Heart left ventricle (tissue), 16 donors: ENCODE measurements at places on chromosomes 4 and X. TPM values are rescaled to one million over a fixed set of nuclear protein-coding genes. Genes with fewer than 3 reads are reported as not detected.
A peak's percentile ranks its signal among the peaks of the same experiment; 100 is the strongest.

DNA sequence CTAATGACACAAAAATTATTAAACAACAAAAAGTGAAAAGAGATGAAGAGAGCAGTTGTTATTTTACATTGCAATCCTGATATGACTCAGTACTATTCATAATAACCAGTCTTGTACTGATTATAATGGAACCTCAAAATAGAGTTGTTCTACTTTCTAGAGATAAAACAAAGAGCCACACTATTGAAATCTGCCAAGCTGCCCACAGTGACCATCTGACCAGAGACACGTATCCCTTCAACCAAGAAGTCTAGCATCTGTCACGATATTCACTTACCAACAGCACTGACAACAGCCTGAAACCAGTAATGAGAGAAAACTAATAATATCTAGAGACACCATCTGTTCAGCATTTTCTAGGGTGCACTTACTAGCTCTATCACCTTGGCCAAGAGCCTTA lies 466.7 kb downstream of the NKX6-1 start:
- DNase-seq, result no peak

- DNase-seq, result no peak
Observed at GRCh38 chr4:168699224-168699878, 202.5 kb downstream of the PALLD start.

DNA sequence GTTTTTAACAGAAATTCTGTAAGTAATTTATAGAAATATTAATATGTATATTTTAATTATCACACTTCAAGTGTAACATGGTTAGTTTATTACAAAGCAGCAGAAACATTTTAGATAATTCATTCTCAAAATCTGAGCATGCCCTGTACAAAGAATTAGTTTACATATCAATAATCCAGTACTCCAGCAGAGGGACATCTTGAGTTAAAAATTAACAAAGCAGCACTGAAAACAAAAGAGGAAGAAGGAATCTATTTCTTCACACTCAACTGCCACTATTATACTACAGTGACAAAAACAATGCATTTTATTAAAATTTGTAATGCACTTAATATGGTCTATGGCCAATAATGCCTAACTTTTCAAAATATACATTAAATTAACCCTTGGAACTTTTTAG lies 179.1 kb upstream of the KLHL4 start:
- DNase-seq, result no peak

- no peak for DNase-seq
Observed at GRCh38 chr4:11415409-11416070, 13.2 kb downstream of the HS3ST1 start.

- DNase-seq, result no peak
Observed at GRCh38 chr4:184536065-184536880, 61.9 kb upstream of the IRF2 start.

GRCh38 chr4:26319949-26320537 lies 771 bp upstream of the RBPJ start:
- DNase-seq, result no peak

- no peak for DNase-seq
Observed at GRCh38 chr4:176409627-176410026, 89.9 kb downstream of the SPCS3 start.

DNA sequence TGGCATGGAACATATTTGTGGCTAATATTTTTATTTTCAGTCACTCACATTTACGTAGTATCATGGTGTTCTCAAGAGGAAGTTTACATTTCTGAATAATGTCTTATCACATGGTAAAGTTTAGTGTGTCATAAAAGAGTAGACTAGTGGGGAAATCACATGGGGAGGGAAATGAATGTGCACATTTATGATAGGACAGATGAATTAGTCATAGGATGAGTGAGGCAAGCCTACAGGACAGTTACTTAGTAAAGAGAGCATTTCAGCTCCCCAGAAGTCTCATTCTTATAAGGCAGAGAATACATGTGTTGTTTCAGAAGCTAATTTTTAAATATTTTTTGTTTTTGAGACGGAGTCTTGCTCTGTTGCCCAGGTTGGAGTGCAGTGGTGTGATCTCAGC lies 6.2 kb downstream of the GK start:
- DNase-seq, result no peak

GRCh38 chrX:45959567-45959966 lies 585.7 kb downstream of the ZNF674 start:
- DNase-seq, result no peak

DNA sequence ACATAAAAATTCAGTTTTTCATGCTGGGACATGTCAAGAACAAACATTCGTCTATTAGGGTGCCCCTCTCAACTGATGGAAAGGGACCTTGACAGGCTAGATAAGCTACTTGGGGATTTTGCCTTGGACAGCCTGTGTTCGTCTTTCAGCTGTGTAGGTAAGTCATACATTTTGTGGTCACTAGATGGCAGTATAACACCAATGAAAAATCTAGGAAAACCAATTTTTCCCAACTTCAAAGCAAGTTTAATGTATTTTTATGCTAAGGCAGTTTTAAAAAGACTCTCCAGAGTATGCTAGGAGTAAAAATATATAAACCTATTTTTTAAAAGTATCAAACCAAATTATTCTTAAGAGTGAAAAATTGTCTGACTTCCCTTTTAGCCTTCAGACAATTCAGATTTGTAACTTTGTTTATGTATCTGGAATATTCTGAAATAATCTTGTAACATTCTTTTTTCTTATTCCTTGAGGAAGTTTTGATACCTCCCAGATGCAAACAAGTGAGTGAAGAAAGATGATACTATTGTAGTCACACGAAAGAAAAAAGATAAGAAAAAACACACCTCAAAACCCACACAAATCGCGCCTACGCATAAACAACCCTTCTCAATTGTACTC lies 158.3 kb downstream of the CPE start:
- no peak for DNase-seq

- DNase-seq, result no peak
Observed at GRCh38 chr4:47498899-47499298, 13.8 kb downstream of the ATP10D start.

DNA sequence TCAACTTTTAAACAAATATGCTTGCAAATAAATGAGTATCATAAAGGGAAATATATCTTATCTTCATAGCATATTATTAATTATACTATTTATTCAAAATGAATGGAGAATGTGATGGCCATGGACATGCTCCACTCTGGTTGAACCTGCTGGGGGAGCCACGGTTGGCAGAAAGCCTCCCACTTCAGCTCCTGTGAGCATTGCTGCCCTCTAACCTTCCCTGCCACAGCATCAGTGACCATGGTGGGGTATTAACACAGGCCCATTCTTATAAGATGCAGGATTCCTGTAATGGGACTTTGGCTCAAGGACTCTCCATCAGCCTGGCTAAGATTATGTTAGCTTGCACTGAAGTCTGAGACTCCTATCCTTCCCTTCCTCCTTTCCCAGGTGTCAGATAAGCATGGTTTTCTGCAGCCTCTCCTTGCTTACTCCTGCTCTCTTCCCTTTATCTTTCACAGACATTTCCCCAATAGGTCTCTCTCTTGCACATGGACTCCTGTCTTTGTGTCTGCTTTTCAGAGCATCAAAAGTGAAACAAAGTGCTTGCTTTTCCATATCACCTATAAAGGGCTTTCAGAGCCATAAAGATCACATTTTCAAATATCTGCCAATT lies 4.9 kb upstream of the ABRAXAS1 start:
- no peak for DNase-seq

DNA sequence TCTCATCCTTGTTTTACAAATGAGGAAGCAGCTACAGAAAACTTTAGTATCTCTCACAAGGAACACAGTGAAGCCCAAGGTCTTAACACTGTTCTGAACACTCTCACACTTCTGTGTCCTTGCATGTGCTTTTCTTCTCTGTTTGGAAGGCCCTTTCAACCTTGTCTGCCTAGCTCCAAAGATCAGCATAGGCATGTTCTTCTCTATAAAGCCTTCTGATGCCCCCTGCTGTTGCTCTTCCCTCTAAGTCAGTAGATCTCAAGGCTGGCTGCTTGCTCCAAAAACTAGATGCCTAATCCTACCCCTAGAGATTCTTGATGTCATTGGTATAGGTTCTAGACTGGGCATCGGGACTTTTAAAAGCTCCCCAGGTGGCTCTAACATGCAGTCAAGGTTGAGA lies 5.9 kb downstream of the APOO start:
- DNase-seq, result peak; percentile 44

GRCh38 chr4:138740816-138741745 lies 274.5 kb upstream of the NOCT start:
- no peak for DNase-seq

DNA sequence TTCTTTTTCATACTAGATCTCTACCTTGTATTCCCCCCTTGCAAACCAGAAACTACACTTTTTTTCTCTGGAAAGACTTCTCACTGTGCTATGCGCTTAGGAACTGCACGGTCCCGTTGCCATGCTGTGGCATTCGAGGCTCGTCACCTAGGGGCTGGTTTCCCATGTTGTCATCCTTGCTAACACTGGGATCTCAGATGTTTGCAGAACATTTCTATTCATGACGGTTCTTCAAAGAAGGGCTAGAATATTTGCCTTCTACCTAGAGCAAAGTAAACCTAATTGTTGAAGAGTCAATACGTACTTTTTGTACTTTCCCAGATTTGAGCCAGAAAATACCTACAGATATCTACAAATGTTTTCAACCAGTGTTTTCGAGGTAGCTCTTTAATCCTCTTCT lies 41.0 kb downstream of the RS1 start:
- DNase-seq, result no peak

DNA sequence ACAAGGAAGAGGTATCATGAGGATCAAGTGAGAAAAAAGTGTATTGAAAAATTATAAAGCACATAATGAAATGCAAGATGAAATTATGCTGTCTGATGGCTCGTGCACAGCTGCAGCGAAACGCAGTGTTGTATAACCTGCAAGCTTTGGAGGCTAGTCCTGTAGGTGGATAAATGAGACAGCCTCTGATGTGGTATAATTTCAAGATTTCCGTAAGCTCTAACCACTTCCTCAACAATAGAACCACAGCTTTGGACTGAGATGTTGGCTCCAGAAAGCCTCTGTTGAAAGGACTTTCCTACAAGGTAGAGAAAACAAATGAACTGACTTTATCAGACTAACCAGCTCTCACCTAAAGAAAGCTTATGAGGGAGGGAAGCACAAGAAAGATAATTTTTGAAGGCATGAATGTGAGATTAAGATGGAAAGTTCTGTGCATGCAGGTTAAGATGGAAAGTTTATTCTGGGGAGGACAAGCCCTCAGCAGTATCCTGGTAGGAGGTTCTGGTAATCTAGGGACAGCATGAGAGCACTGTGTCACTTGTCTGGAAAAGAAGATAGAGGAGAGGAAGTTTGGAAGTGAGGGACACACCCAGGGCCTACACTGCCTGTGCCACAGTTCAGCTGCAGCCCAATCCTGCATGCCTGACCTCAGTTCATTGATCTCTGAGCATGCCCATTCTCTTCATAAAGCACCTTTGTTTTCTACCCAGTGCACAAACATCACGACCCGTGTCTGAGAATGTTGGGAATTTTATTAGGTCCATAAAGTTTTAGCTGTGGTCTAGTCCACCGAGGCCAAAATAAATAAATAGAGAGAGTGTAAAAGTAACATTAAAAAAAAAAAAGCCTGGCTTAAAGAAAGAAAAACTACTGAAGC lies 161.5 kb upstream of the SFRP2 start:
- no peak for DNase-seq

DNA sequence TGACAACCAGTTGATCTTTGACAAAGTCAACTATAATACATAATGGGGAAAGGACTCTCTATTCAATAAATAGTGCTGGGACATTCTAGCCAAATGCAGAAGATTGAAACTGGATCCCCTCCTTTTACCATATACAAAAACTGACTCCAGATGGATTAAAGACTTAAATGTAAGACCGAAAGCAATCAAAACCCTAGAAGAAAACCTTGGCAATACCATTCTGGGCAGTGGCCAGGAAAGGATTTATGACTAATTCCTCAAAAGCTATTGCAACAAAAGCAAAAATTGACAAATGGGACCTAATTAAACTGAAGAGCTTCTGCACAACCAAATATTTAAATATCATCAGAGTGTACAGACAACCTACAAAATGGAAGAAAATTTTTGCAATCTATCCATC lies 185.1 kb downstream of the NPNT start:
- no peak for DNase-seq

DNA sequence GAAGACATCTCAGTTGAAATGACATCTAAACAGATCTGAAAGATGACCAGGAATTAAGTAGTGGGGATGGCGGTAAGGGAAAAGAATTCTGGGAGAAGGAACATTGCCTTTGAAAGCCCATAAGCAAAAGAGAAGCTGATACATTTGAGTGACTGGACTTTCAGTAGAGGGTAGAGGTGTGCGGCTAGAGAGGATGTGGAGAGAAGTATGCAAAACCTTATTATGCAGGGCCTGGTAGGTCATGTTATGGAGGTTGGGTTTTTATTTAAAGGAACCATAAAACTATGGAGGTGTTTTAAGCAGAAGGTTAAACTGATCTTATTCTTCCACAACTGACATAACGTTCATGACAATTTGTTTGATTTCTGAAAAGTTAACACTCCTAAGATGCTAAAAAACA lies 36.3 kb downstream of the RPS6KA3 start:
- DNase-seq, result no peak

DNA sequence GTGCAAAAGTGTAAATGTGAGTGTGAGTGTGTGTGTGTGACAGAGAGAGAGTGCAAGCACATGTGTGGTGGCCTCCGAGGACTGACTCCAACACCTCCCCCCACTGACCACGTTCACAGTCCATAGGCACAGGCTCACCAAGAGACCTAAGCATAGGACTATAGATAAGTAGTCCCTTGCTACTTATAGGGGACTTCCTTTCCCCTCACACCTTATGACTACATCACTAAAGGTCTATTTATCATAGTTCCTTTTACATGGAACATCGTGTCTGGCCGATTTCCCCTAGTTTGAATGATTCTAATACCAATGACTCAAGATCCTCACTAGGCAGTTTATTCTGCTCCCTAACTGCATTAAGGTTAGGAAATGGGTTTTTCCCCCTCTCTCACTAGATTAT lies 17.8 kb downstream of the FRMPD3 start:
- DNase-seq, result no peak

- DNase-seq, result peak; percentile 21
Observed at GRCh38 chr4:112144546-112145325, 518 bp upstream of the FAM241A start.

DNA sequence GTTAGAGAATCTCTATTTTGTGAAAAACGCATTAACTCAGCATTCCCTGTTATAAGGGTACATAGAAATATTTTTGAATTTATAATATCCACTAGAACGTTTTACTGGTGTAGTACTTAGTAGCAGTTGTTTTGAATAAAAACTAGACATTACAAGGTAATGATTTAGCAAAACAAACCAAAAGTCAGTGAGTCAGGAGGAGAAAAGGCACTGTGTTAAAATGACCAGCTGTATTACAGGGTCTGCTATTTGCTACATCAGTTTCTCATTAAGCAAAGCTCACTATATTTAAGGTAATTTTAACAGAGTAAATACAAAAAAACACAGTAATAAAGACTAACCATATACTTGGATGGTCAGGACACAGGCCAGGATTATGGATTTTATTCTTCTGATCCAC lies 152.8 kb downstream of the RASL11B start:
- DNase-seq, result no peak

Gene SERTM2
- polyA plus RNA-seq, result not detected

Gene MAGEB6
- not detected for polyA plus RNA-seq

Gene TMPRSS11D
- not detected for polyA plus RNA-seq

Gene ARSD
- polyA plus RNA-seq, result 8.6 TPM

Gene TFDP3
- not detected for polyA plus RNA-seq

Gene CYBB
- 1.4 TPM for polyA plus RNA-seq

Gene KLB
- polyA plus RNA-seq, result 0.08 TPM

Gene CTPS2
- 3.1 TPM for polyA plus RNA-seq

Gene SH3BGRL
- 21.8 TPM for polyA plus RNA-seq
